ENCODE measurements at places on chromosomes 2 and 18. TPM values are rescaled to one million over a fixed set of nuclear protein-coding genes. Genes with fewer than 3 reads are reported as not detected.

The ALPI gene
- not detected for total RNA-seq

The ABCB11 gene
- total RNA-seq: not detected

The LYG1 gene
- 1.1 TPM for total RNA-seq

The CXCR2 gene
- total RNA-seq: not detected

The LAPTM4A gene
- 202 TPM for total RNA-seq

The TACR1 gene
- not detected for total RNA-seq

The MTCL1 gene
- 15.4 TPM for total RNA-seq

Data from myometrial cell (primary cell).